Stimulated activated CD4-positive, alpha-beta T cell treated with anti-CD3 and anti-CD28 coated beads, Interleukin-12 subunit alpha, Interleukin-12 subunit beta, amount 100 ng/mL, for 48 hours (primary cell): ENCODE measurements at places on chromosomes 12 and 14.
A peak's percentile ranks its signal among the peaks of the same experiment; 100 is the strongest.

- DNase-seq = no peak
Measured at GRCh38 chr14:99548255-99548654, 55.8 kb downstream of the CCDC85C start.

- no peak for DNase-seq
Measured at GRCh38 chr14:69561893-69562292, 12.8 kb downstream of the CCDC177 start.

DNA sequence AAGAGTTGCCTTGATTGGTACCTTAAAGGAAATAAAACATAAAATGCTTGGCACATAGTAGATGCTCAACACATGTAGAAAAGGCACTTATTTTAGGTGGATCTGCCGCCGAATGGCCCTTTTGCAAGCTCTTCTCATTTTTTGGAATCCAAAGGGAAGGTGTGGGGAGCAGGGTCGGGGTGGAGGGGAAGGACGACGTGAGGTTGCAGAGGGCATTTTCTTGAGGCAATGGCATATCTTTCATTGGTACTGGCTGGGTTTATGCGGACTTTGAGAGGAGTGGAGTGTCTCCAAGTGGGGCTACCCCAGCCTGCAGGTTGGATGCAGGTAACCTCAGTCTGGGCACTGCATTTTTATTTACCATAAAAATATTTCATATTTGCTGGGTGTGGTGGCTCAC, 8.1 kb downstream of the RTL1 start:
- no peak for DNase-seq

DNA sequence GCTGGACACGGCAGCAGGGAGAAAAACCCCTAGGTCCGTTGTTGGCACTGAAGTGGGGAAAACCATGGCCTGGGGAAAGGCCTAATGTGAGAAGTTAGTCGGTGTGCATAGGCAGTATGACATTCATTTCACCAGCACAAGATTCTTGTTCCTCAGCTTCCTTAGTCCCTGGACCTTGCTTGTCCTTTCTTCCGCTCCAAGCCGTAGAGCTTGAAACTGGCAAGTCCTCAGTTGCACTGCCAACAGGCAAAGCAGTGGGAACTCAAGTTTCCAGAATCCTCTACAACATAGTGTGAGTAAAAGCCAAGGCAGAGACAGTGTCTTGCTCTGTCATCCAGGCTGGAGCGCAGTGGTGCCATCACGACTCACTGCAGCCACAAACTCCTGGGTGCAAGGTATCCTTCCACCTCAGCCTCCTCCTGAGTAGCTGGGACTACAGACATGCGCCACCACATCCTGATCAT, 138.5 kb upstream of the AMIGO2 start:
- no peak for DNase-seq

DNA sequence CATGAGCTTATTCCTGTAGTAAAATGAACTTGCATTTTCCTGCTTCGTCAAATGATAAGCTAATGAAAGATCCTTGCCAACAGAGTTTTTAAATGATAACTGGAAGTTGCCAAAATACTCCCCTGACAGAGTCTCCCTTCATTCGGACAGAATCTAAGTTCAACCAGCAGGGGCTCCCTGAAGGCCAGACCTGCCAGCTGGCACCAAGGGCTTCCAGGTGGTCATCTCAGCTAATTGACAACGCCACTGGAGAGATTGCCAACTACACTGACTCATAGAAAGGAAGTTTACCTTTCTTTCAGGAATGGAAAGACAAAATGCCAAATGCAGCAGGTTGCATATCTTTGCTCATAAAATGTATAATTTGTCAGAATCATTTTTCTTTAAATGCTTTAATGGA, 462.8 kb downstream of the GXYLT1 start:
- no peak for DNase-seq

DNA sequence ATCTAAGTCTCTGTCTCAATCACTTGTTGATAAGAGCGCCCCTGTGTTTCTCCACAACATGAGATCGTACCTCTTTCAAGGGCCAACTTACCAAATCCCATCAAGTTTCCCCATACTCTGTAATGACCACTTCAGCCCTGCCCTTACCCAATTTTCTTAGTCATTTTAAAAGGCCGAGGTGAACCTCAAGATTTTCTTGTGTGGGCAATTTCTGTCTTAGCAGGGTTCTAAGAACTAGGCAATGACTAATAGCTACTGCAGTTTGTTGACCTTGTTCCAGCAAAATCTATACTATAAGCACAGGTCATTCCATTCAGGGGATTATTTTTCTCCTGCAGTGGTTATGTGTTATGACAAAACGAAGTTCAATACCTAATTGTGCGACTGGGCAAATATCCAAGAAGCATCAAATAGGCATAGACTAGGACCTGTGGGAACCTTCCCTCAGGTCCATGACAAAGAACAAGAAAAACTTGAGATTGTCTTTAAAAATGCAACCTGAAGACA, 359.8 kb downstream of the PCNX1 start:
- peak; percentile 31 for DNase-seq
